ENCODE measurements at places on chromosomes 7 and 10. TPM values are rescaled to one million over a fixed set of nuclear protein-coding genes. Genes with fewer than 3 reads are reported as not detected.
A peak's percentile ranks its signal among the peaks of the same experiment; 100 is the strongest.

The EBLN1 gene
- total RNA-seq, result not detected

The CREB5 gene
- total RNA-seq, result 9.3 TPM

The ACTL6B gene
- total RNA-seq, result not detected

The CD36 gene
- total RNA-seq, result not detected

DNA sequence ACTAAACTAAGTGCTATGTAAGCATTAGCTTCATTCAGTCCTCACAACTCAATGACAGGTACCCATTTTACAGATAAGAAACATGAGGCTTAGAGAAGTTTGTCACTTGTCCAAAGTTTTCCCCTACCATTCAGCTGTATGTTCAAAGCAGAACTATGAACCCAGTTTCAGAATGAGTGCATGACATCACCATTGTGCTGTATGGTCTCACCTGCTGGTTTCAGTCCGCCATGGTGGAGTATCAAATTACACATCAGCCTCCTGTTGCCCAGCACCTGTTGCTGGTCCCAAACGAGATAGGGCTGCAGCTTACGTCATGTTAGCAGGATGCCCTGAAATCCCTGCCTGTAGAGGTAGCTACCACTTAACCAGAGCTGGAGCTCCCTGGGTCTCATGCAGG is 95.0 kb downstream of the DYNC1I1 start:
- no peak for DNase-seq

DNA sequence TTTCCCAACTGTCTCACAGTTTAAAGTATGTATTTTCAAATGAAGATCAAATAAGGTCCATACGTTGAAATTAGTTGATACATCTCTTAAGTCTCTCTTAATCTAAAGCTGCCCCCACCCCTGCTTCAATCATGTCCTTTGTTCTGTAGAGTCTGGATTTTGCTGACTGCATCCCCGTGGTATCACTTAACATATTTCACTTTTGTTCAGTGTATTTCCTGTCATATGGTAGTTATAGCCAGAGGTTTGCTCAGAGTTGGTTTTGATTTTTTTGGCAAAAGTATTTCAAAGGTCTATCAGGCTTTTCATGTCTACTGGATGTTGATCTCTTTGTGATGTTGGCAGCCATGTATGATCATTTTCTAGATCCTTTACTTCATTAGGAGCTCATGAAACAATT is 54.4 kb upstream of the ARID5B start:
- peak; percentile 19 for DNase-seq

GRCh38 chr10:102691285-102692066 is 22.7 kb downstream of the ARL3 start:
- DNase-seq, result no peak

DNA sequence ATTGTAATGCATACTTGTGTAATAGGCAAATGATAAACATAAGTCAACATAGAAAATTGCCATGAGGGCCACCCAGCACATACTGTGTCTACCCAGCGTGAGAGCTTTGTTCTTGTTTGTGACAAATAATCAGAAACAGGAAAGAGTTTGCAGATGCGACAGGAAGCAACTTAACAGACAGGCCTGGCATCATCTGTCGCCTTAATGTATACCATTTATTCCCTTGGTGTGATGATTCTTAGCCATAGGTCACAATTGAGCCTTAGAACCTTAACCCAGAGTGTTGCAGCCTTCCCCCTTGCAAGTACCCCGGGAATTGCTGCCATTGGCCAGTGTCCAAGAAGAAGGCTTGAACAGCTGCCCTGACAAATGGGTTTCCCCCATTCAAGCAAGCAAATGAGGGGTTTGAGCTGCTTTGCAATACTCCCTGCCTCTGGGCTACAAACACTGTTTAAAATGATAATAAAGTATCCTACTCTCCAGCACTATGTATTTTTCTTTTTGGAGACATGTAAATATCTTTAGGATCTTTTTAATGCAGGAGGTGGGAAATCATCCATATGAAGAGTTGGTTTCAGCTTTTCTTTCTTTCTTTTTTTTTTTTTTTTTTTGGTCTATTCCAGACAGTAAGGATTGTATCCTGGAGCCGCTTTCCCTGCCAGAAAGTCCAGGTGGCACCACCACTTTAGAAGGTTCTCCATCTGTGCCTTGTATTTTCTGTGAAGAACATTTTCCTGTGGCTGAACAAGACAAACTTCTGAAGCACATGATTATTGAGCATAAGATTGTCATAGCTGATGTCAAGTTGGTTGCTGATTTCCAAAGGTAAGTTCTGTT is 80.0 kb downstream of the ZNF277 start:
- no peak for DNase-seq

DNA sequence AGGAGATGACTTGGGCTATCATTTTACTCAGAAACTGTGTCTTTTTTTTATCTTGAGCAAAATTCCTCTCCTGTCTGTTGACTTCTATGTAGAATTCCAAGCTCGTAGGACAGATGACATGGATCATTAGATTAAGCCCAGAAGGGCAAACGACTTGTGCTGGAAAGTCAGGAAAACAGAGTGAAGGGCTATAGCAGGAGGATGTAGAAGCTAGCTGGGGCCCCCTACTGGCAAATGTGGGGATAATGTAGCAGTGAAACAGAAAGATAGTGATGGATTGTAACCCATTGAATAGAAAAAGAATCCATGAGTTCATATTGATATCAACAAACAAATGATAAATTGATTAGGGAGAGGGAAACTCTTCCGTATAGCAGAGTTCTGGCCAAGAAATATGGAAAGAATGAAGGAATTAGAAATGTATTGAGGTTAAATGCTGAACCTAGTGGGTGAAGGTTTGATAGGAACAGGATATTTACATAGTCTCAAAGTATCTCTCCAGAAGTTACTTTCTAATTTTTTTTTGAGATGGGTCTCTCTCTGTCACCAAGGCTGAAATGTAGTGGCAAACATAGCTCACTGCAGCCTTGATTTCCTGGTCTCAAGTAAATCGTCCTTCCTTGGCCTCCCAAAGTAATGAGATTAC is 103.6 kb downstream of the LYZL1 start:
- peak; percentile 23 for DNase-seq

DNA sequence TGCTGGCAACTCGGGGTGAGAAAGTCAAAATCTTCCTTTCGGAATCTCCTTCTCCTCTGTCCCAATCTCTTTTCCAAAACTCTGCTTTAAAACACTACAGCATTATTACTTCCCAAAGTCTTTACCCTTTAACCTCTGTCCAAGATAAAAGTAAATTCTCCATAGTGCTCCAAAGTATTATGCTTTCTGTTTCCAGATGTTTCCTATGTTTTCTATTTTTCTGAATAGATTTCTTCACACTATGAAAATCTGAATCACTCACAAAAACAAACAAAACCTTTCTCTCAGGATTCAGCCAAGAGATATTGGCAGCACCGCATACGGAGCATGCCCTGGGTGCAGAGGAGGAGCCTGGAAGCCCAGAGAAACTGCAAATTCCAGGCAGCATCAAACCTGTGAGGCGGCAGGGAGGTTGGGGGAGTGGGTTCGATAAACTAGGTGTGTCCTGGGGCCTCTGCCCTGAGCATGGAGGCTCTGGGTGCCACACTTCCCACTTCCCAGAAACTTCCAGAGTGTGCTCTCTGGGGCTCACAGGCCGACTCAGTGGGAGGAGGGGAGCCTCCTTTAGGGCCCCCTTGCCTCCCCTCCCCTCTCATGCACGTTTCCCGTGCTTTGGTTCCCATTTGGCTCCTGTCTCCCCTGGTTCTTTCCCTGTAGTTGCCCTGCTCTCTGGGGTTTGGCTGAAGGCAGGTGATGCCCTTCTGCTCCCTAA is 35.6 kb downstream of the VIPR2 start:
- no peak for DNase-seq

DNA sequence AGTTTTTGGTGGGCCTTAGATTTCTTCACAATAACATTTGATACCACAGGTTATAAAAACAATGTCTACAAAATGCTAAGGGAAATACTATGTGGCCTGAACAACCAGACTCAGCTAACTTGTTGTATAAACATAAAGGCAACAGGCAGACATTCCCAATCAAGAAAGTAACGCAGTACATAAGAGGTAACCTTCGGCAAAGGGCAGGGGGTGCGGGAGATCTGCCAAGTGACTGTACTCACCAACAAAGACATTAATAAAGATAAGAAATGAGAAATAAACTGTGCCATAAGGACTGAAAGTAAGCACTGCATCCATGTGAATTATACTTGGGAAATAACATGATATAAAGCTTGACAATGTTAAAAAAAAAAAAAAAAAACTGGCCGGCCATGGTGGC is 15.4 kb downstream of the NSUN6 start:
- no peak for DNase-seq

DNA sequence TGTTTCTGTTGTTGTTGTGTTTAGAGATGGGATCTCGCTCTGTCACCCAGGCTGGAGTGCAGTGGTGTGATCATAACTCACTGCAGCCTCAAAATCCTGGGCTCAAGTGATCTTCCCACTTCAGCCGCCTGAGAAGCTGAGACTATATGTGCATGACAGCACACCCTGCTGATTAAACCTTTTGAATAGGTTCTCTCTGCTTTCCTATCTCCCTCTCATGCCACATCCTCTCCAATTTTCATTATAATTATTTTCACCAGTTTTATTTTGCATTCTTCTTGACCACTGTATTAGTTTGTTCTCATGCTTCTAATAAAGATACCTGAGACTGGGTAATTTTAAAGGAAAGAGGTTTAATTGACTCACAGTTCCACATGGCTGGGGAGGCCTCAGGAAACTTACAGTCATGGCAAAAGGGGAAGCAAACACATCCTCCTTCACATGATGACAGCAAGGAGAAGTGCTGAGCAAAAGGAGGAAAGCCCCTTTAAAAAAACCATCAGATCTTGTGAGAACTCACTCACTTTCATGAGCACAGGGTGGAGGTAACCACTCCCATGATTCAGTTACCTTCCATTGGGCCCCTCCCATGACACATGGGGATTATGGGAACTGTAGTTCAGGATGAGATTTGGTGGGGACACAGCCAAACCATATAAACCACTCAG is 12.9 kb downstream of the AGK start:
- DNase-seq, result no peak

- no peak for DNase-seq
These were observed 278.6 kb downstream of the SEMA3D start for GRCh38 chr7:84908196-84908793.

- peak; percentile 31 for DNase-seq
These were observed 131.9 kb upstream of the PCGF5 start for GRCh38 chr10:91088300-91089140.

DNA sequence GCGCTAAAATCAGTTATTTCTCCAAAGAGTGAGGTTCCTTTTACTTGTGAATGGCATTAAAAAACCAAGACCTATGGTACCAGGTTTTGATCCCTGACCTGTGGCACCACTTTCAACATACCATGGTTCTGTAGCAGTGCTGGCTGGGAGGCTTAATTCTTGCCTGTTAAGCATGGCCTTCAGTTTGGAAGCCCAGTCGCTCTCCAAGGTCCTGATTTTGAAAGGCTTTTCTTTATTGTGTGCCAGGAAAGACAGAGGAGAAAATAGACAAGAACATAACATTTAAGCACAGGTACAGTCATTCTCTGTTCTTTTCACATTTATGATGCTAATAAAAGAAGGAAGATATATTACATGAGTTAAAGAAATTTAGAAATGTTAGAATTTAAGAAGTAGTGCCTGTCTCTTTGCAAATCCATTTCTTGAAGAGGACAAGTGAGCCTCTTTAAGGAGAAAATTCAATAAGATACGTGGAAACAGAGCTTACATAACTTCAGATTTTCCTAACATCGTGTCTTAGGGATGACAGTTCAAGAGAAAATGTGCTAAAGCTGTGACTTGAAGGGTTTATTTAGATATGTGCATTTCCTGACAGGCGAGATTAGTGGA is 357.6 kb downstream of the DPP6 start:
- peak; percentile 11 for DNase-seq

DNA sequence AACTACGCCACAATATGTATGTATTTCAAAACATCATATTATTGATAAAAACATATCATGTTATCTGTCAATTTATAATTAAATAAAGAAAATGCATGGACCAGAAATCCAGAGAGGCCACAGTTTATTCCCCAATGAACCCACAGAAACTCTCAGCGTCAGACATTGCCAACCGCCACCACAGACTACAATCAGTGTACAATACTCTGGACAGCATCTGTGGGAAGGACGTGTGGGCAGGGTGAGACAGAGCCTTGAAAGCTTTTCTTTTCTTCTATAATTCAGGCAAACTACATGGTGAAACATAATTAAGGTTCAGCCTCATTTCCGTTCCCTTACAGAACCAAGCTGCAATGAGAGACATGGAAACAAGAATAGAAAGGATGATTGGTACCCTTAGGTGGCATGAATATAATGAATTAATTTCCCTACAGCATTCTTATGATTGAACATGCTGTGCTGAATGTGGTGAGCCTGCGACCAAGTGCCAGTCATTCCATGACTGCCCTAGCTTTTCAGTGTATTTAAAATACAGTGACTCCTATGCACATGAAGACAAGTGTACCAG is 909.3 kb downstream of the SORCS1 start:
- no peak for DNase-seq

DNA sequence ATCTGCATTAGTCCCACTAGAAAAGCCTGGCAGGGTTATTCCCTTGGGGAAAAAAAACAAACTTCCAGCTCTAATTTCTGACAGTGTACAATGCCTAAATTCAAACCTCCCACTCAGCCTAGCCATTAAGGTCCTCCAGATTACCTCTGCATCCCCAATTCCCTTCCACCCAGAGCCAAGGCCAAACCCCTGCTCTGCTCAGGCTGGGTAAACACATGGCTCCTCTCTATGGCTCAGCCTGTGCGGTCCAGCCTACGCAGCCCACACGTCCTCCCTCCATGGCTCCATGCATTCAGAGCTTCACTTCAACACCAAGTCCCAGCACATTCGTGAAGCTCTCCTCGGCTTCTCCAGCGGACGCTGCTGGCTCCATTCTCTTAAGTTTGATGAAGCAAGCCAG is 5.2 kb downstream of the DLG5 start:
- no peak for DNase-seq

DNA sequence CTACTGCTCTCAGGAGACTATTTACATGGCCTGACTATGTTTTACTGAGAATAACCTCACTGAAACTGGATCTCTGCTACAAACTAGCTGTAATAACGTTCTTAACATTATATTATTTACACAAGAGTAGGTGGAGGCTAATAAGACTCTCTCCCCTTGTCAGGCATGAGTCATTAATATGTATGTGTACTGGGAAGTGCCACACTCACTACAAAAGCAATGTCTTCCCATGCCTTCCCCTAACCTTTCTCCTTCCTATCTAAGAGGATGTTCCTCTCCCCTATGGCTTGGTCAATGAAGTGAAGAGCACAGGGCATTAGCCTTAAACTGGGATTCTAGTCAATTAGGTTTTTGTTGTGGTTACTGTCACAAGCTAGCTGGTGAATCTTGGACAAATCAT is 147.9 kb downstream of the DGKB start:
- peak; percentile 61 for DNase-seq

All from HT1080 (cell line).